ENCODE measurements at places on chromosomes 7 and 10.

- no peak for DNase-seq
Measured at GRCh38 chr10:86043236-86043635, 323.4 kb downstream of the GRID1 start.

DNA sequence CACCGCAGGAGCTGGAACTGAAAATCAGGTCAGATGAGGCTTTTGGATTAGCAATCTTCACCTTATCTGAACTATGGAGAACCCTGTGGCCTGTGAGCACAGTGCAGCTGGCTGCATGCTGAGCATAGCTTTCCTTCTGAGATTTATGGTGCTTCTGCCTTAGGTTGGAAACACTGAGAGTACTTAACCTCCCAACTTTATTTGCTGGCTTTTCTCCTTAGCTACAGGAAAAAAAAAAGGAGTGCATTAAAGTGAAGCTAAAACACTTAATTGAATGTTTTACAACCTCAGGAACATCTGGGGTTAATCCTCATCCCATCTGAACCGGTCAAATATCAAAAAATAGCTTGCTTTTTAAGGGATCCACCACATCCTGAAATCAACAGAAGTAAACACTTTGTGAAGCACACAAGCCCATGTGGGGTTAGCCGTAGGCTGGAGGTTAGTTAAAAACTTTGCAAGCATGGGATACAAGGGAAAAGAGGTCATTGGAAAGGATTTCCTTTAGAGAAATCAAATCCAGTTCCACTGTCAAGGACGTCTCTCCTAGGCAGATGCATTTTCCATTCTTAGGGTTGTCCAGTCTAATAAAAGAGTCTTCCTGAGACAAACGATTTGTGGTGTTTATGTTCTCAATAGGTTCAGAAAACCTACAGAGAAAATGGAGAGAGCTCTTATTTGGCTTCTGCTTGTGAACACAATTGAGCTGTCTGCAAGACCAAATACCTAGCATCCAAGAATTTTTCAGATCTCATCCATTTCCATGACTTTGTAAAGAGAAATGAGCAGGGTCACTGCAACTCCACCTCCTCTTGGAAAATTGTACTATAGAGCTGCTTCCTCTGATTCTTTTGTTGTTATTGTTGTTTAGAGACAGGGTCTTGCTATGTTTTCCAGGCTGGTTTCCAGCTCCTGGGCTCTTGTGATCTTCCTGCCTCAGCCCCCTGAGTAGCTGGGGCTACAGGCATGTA, 470.4 kb upstream of the IGFBP3 start:
- DNase-seq: no peak

DNA sequence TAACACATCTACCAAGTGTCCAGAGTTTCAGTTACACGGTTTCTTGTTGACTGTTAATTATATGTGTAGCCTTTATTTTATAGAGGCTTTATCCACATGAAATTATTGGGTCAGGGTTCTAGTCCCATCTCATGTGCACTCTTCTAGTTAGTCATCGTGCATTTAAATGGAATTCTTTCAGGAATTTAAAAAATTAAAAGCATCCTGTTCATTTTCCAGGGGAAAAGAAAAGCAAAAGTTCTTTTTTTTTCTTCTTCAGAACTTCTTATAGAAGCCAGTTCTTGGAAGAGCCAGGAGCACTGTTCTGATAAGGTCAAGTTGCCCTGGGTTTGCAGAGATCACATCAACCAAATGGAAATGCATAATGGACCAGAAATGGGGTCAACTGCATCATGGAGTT, 324.7 kb downstream of the INHBA start:
- no peak for DNase-seq

- no peak for DNase-seq
Measured at GRCh38 chr7:30596014-30596641, 1.4 kb downstream of the GARS1 start.

GRCh38 chr7:124784879-124785818, 19.6 kb upstream of the GPR37 start:
- DNase-seq: peak; percentile 35

DNA sequence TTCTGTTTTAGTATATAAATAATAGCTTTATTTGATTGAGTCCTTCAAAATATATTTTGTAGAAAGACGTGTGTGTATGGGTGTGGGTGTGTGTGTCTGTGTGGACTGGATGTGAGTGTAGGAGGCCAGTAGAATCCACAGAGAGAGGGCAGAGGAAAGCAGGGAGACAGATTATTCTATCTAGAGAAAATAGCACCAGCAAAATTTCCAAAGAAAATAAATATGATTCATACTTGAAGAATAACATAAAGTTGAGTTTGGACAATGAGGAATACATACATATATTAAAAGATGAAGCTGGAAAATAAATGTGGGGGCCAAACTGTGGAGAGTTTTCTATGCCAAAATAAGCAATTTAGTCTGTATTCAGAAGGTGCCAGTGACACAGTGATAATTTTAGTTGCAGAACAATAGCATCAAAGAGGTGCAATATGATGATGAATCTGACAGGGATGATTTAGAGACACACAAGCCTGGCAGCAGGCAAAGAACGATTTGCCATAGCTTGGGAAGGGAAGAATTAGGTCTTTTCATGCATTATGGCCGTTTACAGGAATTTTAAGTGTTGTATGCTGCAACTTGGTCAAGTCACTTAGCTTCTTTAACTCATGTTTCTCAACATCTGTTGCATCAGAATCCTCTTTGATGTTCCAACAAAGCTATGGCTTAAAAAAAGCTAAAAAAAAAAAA, 121.3 kb downstream of the SEMA3A start:
- no peak for DNase-seq

DNA sequence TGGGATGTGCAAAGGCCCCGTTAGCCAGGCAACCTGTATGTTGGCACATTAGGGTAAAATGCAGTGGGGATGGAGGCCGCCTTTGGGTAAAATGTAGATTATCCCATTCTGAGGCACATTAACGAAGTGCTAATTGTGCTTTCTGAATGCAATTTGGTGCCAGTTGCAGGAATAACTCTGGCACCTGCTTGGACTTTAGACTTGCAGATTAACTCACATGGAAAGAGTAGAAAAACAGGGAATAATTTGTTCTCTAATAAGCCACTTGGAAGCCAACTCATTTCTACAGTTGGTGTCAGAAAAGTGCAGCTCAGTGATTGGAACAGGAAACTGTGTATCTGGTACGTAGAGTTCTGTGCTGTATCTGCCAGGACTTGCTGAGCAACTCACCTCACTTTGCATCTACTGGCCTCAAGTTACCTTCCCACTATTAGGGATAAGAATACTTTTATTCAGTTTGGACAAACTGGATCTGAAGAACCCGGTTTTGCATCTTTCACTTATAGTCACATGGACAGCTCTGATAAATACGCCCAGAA, 377.4 kb upstream of the PODXL start:
- DNase-seq: no peak

DNA sequence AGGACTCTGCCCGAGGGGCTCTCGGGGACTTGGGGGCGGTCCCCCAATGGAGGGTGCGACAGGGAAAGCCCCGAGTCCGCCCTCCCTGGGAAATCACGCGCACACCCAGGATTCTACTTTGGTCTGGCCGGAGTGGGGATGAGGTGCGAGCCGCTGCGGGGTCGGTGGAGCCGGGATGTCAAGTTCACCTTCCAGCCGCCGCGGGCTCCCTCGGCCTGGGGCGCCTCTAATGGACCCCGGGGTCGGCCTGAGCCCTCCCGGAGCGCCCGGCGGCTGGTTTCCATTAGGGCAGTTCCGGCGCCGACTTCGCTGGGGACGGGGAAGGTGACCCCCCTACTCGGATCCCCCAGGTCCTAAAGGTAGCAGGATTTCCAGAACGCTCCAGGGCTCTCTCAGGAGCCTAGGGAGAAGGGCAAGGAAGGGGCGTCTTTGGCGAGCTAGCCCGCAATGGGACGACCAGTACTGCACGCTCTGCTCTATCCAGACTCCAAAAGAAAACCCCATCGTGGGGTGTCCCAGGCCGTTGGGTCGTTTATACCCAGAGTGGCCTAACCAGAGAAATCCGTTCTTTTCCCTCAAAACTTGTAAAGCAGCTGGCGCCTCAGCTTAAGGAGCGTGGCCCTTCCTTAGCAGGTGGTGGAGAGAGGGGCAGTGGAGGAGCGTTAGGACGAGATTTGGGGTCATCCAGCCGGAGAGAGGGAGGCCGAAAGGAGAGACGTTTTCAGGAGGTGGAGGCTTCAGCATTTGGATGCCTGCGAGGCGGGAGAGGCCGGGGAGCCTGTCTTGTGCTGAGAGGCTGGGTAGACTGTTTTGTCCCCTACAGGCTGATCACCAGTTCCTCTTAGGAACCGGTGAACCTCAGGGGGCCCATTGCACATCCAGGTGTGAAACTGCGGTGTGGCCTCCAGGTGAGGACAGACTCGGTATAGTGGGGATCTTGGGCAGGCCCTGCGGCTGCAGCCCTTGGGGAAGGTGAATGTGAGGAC, 860 bp upstream of the WDR86 start:
- DNase-seq: no peak

DNA sequence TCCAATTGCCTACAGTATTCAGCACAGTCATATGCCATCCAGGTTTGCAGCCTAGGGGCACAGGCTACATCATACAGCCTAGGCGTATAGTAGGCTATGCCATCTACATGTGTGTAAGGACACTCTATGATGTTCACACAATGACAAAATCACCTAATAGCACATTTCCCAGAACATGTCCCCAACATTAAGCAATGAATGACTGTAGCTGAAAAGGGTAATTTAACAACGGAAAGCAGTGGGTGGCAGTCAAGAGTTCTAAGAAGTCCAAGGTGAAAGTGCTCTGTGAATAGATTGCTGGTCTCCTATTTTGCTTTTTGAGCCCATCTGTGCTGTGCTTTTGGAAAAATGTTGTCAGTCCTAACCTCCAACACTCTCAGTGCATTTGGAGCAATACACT, 162.6 kb downstream of the KLF6 start:
- DNase-seq: no peak

DNA sequence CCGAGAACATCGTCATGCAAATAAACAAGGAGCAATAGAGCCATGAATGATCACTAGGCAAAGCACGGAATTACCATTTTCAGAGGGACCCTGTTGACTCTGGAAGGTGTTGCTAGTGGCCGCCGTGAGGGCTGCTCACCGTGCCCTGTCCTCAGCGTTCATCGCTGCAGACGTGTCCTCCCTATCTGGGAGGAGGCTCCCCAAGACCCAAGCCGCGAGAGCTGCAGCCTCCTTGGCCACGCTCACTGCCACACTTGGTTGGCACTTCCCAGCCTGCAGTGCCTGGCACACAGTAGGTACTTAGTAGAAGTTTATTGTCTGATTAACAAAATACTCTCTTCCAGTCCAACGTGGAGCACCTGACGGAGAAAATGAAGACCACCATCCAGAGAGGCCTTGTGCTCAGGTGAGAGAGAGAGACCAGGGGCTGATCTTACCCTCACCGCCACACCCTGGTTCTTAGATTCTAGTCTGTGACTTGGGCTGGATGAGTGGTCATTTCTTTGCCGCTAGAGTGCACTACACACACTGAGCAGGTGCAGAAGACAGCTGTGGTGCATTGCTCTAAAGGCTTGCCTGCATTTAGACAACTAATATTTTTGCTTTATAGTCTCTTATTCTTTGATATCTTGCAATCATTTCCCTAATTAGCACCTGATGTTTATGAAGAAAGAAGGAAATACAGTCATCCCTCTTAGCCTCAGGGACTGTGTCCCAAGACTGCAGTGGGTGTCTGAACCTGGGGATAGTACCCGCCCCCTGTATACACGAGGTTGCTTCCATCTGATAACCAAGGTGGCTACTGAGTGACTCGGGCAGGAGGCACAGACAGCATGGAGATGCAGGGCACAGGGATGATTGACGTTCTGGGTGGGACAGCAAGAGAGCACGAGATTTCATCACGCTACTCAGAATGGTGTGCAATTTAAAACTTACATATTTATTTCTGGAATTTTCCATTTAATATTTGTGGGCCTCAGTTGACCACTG, 40.3 kb downstream of the PITRM1 start:
- no peak for DNase-seq

- no peak for DNase-seq
Measured at GRCh38 chr7:92437956-92438491, 9.3 kb upstream of the GATAD1 start.

DNA sequence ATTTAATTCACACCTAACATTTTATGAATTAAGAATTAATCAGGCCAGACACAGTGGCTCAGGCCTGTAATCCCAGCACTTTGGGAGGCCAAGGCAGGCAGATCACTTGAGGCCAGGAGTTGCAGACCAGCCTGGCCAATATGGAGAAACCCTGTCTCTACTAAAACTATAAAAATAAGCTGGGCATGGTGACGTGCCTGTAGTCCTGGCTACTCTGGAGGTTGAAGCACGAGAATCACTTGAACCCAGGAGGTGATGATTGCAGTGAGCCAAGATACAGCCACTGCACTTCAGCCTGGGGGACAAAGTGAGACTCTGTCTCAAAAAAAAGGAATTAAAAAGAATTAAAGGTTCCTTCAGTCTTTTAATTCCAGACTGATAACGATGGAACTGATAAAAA, 11.1 kb downstream of the LARP4B start:
- no peak for DNase-seq

DNA sequence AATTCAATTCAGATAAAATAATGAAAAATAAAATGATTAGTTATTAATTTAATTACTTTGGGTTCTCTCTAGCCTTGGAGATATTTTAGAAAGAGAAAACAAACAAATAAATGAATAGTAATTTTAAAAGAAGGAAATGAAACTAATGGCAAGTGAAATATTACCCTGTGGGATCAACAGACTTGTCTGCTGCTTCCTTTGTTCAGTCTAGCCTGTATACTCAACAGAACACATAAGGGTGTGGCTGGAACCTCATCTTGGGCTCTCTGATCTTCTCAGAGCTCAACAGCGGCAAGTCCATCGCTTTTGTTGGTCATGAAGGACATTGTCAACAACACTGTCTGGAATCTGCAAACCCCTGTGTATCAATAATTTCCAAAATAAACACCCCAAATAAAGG, 904.9 kb downstream of the IPMK start:
- no peak for DNase-seq

- no peak for DNase-seq
Measured at GRCh38 chr10:125231116-125231812, 70.9 kb upstream of the CTBP2 start.

DNA sequence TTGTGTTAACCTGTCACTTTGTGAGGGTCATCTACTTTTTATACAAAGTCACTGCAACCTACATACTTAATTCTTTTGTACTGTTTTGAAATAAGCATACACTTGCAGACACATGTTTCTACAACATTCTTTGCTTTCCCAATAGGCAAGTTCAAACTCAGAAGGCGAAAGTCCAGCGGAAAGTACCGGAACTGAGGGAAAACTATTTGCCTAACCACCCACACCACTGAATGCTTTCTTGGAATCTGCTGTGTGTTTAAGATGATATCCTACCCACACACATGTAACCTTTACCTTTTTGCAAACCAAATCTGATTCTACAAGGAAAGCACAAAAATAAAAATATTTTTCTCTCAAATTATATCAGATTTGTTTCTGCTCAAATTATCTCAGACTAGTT, 139.4 kb upstream of the AGR3 start:
- DNase-seq: no peak

DNA sequence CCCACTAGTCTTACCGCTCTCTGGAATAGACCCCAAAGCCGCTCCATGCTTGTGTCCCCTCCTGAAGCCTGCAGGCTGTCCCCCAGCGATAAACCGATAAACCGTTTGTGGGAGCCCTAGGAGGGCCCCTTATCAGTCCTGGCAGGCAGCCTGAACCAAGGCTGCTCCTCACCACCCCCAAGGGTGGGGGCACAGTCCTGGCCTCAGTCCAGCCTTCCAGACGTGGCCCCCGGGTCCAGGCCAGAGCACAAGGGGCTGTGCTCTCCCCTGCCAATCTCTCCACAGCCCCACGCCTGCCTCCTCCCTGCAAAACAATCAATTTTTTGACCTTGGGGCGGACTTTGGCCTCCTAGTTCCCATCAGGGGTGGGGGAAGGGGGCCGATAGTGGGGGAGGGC, at the start of gene TFR2:
Gene TFR2 (minus strand): TSS at position 90 of the 397 bp plus-strand sequence. CDS start 43 bp downstream, at position 47.
- no peak for DNase-seq

- DNase-seq: no peak
Measured at GRCh38 chr7:4073750-4074149, 608.3 kb upstream of the FOXK1 start.

All from SK-N-MC (cell line).